ENCODE measurements at places on chromosomes 2 and 18.

GRCh38 chr2:51920509-51920908 is 888.6 kb upstream of the NRXN1 start:
- no peak for DNase-seq

GRCh38 chr2:68885074-68885810 is 14.0 kb upstream of the BMP10 start:
- DNase-seq: no peak

DNA sequence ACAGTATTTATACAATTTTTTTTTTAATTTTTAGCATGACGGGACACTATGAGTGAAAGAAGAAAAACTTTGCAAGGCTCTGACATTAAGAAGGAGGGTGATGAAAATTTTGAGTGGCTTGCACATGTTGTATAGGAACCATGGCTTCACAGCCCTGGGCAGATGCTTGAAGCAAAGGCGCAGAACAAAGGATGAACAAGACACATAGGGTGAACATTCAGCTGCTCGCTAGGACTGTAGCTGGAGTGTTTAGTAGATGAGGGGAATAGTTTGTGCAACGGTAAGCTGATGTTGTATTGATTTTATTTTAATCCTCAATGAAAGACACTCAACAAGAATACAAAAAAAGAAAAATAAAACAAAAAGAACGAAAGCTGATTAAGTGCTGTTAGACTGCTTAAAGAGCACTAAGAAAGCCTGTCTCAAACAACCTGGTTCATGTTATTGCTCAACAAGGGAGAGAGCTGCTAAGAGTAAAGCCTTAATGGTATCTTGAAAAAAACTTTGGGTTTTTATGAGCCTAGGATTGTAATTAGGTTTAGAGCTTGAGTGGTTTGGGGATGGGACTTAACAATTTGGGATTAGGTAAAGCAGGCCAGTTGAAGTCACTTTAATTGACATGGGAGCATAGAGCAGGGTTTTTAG is 41.2 kb upstream of the GCFC2 start:
- DNase-seq: no peak

- no peak for DNase-seq
Measured at GRCh38 chr2:147595200-147595599, 249.6 kb upstream of the ACVR2A start.

GRCh38 chr18:37854396-37854795 is 288.8 kb upstream of the CELF4 start:
- DNase-seq: no peak

GRCh38 chr2:150486539-150487484 is 655 bp downstream of the RND3 start:
- DNase-seq: no peak

DNA sequence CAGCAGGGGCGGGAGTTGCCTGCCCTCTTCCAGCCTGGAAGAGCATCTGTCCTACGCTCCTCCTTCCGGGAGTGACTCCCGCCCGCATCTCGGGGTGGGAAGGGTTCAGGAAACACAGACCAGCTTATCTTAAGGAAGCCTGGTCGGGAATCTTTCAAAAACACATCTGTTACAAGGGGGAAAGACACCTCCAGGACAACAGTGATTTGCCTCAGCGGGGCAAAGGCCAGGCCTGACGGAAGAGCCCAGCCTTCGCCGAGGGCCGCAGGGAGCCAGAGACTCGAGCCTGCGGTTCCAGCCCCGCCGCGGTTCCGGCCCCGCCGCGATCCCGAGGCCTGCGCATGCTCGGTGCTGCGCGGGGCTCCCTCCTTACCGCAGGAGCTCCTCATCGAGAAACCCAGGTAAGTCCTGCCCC is 38.1 kb upstream of the TGIF1 start:
- DNase-seq: peak; percentile 40

GRCh38 chr18:51621113-51621863 is 423.8 kb upstream of the MEX3C start:
- DNase-seq: peak; percentile 45

GRCh38 chr2:237291138-237291792 is 122.7 kb downstream of the COL6A3 start:
- DNase-seq: peak; percentile 38

- DNase-seq: no peak
Measured at GRCh38 chr2:29433920-29434319, 318.7 kb downstream of the CLIP4 start.

GRCh38 chr2:240586919-240587800 is 626 bp downstream of the CAPN10 start:
- peak; percentile 60 for DNase-seq

DNA sequence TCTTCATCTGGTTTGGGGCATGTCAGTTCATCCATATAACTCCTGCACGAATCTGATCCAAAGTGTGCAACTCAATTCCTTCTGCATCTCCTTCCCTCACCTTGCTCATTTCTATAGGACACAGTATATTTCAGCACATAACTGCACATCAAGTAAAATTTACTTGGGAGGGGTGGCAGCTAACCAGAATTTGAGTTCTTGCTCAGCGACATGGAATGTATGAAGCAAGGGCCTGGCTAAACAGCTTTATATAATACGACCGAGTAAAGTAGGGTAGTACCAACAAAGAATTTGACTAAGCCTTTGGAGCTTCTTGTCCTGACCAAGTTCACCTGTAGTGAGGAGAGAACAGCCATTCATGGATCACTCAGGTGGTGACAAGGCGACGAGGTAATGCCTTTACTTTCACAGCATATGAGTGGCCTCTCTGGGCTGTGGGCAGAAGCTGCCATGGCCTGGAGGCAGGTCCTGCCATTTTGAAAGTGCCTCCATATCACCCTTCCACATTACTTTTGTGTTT is 570.2 kb upstream of the TNP1 start:
- DNase-seq: no peak

DNA sequence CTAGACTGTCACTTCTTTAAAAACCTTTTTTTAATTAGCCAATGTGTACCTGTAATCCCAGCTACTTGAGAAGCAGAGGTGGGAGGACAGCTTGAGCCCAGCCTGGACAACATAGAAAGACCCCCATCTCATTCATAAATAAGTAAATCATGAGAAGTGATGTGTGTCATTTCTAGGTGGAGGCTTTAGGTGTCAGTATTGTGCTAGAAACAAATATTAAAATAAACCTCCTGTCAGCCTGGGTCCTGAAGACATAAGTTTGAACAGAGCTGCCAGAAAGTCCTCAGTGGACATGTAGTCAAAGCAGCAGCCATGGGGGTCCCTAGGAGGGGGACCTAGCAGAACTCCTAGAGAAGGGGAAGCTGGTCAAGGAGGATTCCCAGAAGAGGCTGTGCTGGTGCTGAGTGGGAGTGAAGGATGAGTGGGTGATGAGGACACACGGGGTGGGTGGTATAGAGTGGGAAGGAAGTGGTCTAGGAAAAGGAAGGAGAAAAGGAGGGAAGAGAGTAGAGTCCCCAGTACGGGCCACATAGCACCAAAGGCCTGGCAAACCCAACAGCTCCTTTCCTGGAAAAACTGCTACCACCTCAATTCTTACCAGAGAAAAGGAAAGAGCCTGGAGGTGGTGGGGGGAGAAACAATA is 316.6 kb upstream of the NCKAP5 start:
- DNase-seq: no peak

DNA sequence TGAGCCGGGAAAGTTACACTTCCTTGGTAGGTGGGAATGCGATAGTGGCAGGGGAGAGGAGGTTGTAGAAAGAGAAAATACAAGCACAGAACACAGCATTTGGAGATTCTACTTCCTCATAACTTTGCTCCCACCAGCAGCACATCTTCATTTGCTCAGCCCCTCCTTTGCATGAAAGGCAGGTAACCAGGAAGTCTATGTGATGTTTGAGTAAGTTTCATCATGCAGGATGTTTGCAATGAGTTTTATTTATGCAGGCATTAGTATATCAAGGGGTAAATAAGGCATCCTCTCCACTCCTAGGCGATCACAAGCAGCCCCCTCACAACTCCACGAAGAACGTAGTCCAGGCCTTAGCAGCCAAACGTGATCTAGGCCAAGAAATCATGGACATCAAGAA is 5.0 kb downstream of the RNF152 start:
- DNase-seq: no peak

GRCh38 chr2:38750011-38750890 is 910 bp downstream of the SRSF7 start:
- DNase-seq: peak; percentile 51

DNA sequence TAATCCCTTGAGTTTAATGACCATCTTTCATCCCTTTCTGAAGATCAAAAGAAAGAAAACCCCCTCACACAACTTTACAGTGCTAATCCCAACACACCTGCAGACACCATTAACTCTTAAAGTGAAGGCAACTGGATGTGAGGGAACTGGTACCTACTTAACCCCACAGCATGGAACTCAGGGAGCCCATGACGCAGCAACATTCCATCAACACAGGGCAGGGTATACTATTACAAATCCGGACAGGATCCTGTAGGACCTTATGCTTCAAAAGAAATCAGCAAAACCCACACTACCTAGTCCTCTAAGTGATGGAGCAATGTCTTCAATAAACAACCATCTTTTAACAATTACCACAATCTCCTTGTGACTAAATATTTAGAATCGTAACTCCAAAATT is 78.6 kb downstream of the FARSB start:
- DNase-seq: no peak
